ENCODE measurements at places on chromosomes 5 and 9.

DNA sequence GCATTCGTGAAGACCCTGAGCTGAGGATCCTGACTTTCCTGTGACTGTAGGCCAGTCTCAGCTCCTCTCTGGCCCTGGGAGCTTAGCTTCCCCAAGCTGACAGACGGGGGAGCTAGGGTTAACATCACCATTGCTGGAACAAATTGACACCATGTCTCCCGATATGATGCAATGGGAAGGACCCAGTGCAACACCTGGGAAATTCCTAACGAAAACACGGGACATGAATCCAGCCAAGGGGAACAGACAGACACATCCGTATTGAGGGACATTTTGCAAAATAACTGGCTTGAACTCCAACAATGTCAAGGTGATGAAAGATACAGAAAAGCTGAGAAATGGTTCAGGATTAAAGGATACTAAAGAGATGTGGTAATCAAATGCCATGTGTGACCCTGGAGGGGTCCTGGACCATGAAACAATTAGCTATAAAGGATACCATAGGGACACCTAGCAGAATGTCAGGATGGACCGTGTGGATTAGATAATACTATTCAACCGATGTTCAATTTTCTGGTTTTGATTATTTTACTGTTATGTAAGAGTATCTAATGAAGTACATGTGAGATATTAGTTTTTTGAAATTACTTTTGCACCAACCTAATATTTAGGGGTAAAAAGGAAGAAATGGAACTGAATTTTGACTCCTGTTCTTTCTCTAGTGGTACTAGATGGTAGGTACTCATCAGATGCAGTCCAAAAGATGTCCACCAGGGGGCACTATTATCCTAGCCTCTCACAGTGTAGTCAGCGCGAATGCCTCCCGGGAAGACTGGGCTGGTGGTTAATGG, 52.7 kb downstream of the NDST1 start:
- DNase-seq = peak; percentile 88

DNA sequence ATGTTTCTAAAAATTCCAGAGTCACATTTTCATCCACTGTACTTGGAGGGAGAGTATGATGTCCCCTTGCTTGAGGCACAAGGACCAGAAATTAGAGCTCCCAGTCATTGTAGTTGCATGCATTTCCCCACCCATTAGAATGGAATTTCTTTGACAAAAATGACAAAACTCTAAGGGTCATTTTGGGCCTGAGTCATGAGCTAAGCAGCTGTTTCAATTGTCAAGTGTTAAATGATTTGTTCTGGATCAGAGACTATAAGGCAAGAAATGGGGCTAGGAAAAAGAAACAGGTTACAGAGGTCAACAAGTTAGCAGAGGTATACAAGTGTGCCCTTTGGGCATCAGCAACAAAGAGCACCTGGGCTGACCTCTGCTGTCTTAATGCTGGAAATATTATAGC, 131.2 kb upstream of the IQGAP2 start:
- DNase-seq = no peak

GRCh38 chr5:173065155-173065554, 9.0 kb downstream of the CREBRF start:
- no peak for DNase-seq

DNA sequence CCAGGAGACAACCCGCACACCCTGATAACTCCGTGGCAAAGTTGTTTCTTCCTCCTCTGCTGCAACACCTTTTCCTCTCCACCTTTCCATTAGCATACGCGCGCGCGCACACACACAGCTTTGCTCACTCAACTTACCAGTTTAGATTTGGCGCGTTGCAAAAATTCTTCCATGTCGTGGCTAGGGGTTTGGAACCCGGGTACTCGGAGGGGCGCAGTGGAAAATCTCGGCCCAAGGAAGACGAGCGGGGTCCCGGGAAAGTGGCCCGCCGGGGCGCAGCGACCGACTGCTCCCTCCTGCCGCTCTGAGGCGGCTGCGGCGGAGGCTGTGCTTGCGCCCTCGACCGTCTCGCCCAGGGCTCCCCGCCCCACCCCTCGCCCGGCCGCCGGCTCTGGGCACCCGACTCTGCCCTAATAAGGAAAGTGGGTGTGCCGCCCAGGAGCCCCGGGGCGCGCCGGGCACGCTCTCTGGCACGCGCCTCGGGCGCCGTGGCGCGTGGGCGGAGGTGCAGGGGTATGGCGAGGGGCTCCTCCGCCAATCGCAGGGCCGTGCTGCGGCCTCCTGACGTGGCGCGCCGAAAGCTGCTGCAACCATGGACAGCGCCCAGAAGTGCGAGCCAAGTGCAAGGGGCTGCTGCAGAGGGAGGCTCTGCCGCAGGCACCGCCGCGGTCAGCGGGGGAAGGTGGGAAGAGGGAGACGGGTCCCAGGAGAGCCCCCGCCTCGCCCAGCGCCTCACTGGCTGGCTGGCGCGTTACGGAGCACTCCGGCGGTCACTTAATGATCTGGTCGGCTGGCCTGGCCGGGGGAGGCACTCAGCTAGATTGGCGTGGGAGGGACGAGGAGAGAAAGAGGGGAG, at the start of gene PRUNE2:
PRUNE2 (minus strand) TSS at position 324 of the 856 bp plus-strand sequence; CDS start at position 173, 151 bp downstream.
- DNase-seq = no peak

DNA sequence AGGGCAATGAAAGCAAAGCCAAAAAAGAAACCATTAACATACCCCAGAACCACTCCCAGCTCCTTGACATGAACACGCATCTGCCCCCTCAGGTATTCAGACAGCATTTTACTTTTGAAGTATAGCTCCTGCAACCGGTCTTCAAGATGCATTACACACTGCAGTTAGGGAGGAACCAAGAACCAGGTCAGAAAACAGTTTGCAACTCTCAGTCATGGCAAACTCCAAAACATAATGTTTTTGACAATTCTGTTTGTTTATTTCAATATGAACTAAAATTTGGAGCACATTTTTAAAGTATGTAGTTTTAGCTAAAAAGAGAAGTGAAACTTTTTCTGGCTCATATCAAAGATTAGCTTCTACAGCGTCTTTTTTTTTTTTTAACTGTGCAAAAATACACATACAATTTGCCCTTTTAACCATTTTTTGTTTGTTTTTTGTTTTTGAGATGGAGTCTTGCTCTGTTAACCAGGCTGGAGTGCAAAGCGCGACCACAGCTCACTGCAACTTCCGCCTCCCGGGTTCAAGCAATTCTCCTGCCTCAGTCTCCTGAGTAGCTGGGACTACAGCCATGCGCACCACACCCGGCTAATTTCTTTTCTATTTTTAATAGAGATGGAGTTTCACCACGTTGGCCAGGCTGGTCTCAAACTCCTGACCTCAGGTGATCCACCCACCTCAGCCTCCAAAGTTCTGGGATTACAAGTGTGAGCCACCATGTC, 12.2 kb upstream of the RAPGEF6 start:
- DNase-seq = no peak

GRCh38 chr9:120099065-120099464, 480.9 kb downstream of the CDK5RAP2 start:
- DNase-seq = no peak

DNA sequence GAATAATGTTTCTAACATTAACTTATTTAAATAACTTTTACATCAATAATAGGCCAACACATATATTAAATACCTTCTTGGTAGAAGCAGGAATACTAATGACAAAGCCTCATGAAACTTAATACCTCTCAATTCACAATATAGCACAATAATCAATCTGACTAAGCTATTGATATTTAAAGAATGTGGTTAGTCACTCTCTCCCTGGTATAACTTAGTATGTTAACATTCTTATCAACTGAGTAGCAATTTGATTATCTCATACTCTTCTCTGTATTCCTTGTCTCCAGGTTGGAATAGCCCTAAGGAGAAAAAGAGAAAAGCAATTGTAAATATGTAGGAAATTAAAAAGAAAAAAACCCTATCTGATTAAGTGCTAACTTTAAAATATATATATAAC, 4.9 kb upstream of the PGGT1B start:
- no peak for DNase-seq

DNA sequence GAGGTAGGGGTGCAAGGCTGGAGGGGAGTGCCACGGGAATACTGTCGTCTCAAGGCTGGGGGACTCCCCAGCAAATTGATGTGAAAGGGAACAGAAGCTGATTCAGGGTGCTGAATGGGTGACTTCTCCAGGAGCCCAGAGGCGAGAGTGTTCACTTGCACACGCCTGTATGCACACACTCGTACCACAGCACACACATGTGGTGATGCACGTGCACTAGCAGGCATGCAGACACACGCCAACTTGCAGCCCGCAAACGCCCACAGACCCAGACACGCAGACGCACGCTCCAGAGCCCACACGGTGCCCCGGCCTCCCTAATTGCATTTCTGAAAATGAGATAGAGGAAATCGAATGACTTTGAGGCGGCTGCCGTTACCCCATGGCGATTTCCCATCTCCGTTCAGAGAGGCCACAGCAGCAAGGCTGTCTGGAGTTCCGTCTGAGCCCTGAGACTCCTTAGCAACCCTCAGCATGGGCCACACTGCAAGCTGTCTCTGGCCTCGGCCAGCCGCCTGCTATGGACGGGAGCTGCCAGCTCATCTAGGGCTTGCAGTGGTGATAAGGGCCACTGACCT, 9.1 kb upstream of the ADAMTS2 start:
- no peak for DNase-seq

GRCh38 chr5:145984072-145984471, 47.7 kb downstream of the SH3RF2 start:
- no peak for DNase-seq

DNA sequence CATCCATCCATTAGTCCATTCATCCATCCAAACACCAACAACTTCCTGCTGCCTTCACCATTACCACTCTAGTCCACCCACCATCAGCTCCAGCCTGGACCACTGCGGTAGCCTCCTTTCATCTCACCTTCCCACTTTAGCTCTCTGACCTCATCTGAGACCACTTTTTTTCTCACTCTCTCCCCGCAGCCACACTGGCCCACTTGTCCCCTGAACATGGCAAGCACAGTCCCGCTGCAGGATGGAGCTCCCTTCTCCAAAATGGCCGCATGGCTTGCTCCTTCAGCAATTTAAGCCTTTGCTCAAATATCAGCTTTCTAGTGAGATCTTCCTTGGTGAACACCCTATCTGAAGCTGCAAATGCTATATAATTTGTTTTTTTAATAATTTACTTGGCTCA, 11.1 kb downstream of the CSF1R start:
- no peak for DNase-seq

DNA sequence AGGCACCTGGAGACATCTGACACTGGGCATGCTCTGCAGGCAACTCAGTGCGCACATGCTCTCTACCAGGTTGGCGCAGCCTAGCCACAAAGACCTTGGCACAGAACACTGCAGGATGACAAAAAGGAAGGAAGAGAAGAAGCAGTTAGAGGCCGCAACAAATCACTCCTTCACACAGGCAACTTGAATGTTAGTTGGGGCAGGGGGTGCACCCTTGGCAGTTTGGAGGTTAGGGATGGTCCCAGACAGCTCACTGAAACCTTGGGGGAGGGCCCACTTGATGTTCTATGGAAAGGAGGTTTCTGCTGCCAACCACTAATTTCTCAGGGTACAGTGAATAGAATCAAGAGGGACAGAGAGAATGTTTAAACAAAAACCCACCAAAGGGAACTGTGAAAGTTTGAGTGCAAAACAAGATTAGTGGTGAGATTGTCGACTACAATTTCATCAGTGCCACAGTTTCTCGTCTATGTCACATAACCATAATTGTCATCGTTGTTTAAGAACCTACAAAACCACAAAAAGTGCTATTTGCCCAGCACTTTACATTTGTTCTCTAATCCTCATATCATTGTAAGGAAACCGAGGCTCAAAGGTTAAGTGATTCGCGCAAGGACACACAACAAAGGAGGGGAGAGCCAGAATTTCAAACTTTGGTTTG, 48.7 kb downstream of the FBXW11 start:
- no peak for DNase-seq

- no peak for DNase-seq
Observed at GRCh38 chr5:68396722-68397121, 181.2 kb downstream of the PIK3R1 start.

DNA sequence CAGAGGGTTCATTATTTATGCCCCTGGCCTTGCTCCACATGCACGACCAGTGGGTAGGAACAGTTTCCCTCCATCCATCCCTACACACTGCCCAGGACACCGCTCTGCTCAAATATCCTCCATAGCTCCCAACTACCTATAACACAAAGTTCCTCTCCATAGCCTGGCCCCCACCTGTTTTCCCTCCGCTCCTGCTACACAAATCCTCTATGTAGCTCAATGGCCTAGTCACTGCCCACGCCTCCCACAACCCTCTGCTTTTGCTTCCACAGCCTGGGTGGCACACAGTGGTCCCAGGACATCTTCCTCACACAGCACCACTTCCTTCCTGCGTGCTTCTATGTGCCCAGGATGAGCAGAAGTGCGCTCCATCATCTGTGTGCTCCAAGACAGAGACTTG, 20.4 kb downstream of the REXO4 start:
- DNase-seq = no peak

- DNase-seq = no peak
Observed at GRCh38 chr9:111955048-111955447, 58.4 kb downstream of the UGCG start.

DNA sequence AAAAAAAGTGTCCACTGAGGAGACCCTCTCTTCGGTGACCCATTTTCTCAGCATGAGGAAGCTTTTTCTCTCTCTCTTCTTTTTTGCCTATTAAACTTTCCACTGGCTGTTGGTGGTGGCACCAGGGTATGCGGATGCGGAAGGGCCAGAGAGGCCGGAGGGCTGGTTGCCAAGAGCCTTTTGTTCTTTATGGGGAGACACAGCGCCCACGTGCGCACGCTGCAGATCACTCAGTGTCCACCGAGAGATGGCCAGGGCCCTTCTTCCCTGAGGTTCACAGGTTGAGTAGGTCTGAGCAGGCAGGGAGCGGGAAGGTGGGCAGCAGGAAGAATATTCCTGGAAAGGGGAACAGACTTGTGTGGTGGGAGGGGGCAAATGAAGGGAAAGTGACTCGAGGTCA, 69.1 kb downstream of the STK10 start:
- DNase-seq = no peak

DNA sequence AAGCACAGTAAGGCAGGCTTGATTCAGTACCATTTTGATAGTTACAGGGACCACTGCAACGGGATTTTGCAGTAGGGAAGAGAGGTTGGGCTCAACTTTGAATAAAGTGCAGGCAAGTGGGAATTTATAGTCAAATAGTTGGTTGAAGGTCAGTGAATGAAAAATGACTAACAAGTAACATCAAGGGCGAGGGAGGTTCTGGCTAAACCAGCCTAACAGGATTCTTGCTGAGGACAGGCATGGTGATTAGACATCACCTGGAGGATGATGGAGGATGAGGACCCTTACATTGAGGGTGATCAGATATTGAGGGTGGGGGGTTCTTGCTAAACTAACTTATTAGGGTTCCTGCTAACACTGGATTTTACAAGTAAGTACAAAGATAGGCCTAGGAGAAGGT, 66.1 kb upstream of the SMC5 start:
- no peak for DNase-seq

GRCh38 chr5:80644900-80645299, 9.6 kb upstream of the MSH3 start:
- no peak for DNase-seq

DNA sequence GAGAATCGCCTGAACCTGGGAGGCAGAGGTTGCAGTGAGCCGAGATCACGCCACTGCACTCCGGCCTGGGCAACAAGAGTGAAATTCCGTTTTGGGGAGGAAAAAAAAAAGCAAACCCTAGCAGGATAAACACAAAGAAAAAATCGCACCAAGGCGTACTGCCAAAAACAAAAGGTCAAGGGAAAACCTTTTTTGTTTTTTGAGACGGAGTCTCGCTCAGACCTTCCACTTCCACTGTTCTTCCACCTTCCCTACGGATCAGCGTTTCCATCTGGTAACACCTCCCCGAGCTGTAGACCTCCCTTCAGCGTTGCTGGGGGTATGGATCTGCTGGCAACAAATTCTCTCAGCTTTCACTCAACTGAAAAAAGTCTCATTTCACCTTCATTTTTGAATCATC, 20.1 kb upstream of the FCN2 start:
- no peak for DNase-seq

- DNase-seq = no peak
Observed at GRCh38 chr5:74143721-74144330, 496.7 kb downstream of the ENC1 start.
